ENCODE measurements at places on chromosomes 2 and 18.

- no peak for DNase-seq
Measured at GRCh38 chr2:233819884-233820773, 34.2 kb downstream of the HJURP start.

DNA sequence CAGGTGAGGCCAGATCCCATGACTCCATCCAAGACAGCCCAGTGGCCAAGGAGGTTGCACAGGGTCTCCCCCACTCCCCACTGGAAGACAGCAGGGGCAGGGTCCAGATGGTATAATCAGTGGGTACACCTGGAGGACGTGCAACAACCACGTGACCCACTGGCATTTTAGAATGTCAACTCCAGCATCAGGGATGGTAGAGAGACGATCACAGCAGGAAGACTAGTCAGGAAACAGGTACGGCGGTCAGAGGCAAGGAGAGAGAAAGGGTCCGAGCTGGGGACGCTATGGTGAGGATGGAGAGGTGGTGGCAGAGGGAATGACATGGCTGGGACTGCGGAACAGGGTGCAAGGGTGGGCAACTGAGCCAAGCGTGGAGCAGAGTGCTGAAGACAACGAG, 23.0 kb downstream of the SERTAD2 start:
- DNase-seq: no peak

- no peak for DNase-seq
Measured at GRCh38 chr2:149080099-149080498, 41.6 kb downstream of the LYPD6B start.

GRCh38 chr2:174031226-174031625, 66.1 kb upstream of the SP3 start:
- DNase-seq: no peak

- DNase-seq: no peak
Measured at GRCh38 chr2:166573391-166573790, 79.3 kb upstream of the SCN7A start.

- no peak for DNase-seq
Measured at GRCh38 chr2:227325839-227326195, 766 bp downstream of the MFF start.

DNA sequence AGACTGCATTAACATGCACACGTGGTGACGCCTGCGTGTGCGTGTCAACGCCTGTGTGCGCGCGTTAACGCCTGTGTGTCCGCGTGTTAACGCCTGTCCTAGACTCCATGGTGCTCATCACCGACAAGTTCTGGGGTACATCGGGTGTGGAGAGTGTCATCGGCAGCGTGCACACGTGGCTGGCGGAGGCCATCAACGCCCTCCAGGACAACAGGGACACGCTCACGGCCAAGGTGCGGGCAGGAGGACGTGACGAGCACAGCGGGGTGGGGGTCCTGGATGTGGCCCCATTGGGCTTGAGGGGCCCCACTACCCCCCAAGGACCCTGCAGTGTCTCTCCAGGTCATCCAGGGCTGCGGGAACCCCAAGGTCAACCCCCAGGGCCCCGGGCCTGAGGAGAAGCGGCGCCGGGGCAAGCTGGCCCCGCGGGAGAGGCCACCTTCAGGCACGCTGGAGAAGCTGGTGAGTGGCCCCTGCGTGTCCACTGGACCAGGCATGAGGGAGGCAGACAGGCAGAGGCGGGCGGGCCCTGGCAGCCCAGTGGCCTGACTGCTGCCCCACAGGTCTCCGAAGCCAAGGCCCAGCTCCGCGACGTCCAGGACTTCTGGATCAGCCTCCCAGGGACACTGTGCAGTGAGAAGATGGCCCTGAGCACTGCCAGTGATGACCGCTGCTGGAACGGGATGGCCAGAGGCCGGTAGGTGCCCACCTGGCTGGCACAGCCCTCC, 29.2 kb downstream of the GPC1 start:
- DNase-seq: no peak

DNA sequence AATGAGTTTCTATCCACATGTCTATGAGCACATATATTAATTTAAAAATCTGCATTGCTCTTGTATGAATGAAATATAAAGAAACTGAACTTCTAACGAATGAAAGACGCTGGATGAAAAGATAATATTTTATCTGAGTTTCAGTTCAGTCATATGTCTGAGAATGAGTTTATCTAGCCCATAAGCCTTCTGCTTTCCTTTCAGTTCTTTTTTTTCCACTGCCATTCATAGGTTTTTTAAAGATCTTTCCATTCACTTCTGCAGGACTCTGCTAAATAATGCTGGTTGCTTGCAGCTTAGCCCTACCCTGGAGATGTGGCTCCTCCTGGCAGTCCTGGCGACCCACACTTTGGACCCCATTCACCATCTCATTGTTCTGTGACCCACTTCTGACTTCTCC, 109.0 kb downstream of the BCL2 start:
- DNase-seq: no peak

GRCh38 chr18:71902482-71902881, 641.7 kb downstream of the CBLN2 start:
- DNase-seq: no peak

GRCh38 chr2:136308611-136309010, 190.7 kb upstream of the CXCR4 start:
- DNase-seq: no peak

- DNase-seq: no peak
Measured at GRCh38 chr2:81195774-81196382, 891.3 kb upstream of the LRRTM1 start.
